Endothelial cell of umbilical vein (primary cell): ENCODE measurements at places on chromosomes 1 and 21.

DNA sequence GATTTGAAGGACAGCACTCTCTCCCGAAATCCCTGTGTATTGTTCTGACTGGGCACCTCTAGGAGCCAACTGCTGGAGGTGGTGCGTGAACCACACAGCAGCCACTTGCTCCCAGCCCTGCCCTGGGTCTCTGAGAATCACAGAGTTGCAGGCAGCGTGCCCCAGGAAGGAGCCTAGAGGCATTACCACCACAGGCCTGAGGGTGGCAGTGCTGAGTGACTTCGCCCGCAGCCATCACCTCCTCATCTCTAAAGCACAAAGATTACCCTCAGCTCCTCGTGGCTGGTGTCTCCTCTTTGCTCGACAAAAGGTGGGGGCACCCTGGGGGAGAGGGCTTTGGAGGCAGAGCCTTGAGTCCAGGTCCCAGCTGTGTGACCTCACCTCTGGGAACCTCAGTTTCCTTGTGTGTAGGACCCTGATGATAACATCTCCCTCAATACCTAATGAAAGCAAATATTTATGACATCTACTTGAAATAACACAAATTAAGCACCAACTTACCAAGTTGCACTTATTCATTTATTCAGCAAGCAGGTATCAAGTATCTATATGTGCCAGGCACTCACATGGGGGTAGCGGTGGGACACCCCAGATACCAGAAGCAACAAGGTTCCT is 86.3 kb downstream of the VWA5B1 start:
- DNase-seq: peak; percentile 58

- DNase-seq: no peak
Observed at GRCh38 chr1:52665006-52665941, 32.3 kb downstream of the SHISAL2A start.

DNA sequence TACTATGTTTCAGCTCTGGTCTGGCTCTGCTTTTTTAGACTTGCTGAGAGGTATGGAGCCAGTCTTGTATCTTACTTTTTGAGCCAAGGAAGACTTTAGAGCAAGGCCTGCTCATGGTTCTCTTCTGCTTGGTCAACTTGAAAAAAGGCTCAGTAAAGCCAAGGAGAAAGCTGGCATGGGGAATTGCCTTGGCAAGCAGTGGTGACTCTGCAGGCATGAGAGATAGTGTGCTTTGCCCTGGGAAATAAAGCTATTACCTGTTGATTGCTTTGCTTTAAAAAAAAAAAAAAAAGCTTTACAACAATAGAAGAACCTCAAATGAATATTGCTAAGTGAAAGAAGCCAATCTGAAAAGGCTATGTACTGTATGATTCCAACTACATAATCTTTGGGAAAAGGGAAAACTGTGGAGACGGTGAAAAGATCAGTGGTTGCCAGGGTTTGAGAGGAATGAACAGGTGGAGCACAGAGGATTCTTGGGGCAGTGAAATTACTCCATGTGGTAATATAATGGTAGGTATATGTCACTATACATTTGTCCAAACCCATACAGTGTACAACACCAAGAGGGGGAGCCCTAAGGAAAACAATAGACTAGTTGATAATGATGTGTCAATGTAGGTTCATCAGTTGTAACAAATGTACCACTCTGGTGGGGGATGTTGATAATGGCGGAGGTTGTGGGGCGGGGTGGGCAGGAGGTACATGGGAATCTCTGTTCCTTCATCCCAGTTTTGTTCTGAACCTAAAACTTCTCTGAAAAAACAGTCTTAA is 87.6 kb downstream of the HMCN1 start:
- DNase-seq: no peak

DNA sequence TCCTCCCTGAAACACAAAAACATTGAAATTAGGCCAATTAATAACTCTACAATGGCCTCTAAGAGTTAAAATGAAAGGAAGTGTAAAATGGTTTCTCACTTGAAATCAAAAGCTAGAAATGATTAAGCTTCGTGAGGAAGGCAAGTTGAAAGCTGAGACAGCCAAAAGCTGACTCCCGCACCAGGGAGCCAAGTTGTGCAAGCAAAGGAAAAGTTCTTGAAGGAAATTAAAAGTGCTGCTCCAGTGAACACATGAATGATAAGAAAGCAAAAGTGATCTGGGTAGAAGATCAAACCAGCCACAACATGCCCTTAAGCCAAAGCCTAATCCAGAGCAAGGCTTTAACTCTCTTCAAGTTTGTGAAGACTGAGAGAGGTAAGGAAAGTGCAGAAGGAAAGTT is 22.8 kb downstream of the CYYR1 start:
- no peak for DNase-seq

DNA sequence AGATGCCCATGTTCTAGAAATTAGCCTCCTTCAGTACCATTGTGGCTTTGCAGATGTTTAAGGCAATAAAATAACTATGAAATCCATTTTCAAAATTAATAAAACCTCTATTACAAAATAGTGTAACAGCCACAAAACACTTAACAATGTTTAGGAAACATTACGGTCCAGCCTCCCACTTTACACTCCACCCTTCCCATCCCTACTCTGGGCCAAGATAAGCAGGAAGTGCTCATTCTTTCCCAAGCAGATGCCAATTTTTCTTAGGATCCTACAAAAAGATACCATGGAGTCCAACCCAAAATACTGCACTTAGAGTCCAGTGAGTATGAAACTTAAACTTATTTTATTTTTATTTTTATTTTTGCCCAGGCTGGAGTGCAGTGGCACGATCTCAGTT is 150.8 kb downstream of the NR5A2 start:
- peak; percentile 66 for DNase-seq

GRCh38 chr1:234515411-234515810 is 36.4 kb upstream of the TARBP1 start:
- no peak for DNase-seq

DNA sequence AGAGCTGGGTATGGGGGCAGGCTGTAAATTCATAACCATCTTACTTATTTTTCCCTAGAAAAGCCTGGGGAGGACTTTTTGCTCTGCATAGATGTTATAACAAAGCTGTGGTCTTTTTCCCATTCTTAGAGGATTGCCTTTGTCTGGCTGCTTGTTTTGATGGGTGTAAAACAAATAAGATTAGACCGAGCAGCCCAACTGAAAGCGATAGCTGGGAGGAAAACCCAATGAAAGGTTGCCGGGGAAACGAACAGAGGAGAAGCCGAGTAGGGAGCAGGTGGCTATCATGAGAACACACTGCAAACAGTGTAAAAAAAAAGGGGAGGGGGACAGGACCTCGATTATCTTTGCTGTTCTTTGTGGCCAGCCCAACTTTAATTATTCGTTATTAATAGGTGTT is 1.9 kb downstream of the ELAVL4 start:
- DNase-seq: no peak

DNA sequence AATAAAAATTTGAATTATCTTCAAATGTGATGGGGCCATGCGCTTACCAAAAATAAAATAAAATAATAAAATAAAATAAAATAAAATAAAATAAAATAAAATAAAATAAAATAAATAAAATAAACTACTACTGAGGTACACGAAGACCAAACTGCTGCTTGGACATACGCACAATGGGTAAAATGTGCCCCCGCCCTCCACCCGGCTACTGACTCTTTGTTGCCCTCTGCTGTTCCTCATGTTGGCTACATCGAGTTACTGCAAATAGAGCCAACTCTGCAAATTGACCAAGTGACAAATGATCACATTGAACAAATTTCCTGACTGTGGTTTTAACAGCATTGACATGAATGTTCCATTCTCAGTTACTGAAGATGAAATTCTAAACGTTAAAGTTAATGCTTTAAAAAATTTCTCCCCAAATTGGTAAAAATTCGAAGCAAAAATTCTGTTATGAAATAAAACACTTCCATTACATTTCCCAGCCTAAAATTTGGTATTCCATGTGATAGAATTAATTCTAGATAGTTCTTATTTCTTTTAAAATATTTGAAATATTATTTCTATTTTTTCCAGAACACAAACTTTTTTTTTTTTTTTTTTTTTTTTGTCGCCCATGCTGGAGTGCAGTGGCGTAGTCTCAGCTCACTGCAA is 18.8 kb upstream of the MAP1LC3C start:
- peak; percentile 56 for DNase-seq

GRCh38 chr1:246788895-246789338 is 64.7 kb downstream of the SCCPDH start:
- no peak for DNase-seq

DNA sequence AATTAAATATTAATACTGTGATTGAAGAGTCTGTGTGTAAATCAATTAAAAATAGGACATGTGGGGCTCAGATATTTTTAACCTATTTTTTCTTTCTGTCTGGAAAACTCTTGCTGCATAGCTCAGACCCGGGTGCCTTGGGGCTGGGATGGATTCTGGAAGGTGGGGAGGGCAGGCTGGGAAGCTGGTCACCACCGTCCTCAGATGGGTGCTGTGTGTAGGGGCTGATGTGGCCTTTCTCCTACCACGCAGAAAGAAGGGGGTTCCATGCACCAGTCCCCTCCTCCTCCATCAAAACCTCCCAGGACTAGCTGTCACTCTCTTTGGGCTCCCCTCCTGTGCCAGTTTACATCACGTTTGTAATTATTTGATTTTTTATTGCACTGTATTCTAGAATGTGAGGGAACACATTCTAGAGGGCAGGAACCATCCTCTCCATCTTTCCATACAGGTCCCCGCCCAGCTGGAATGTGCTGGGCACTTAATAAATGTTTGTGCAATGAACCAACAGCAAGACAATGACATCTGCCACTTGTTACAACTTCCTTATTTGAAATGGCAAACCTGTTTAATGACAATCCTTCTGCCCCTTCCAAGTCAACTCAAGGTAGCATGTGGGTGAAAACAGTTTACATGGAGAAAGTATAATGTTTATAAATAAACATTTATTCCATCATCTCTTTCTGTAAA is 104.3 kb downstream of the EDEM3 start:
- no peak for DNase-seq

- peak; percentile 25 for DNase-seq
Observed at GRCh38 chr1:78333502-78333901, 157.3 kb upstream of the PTGFR start.

DNA sequence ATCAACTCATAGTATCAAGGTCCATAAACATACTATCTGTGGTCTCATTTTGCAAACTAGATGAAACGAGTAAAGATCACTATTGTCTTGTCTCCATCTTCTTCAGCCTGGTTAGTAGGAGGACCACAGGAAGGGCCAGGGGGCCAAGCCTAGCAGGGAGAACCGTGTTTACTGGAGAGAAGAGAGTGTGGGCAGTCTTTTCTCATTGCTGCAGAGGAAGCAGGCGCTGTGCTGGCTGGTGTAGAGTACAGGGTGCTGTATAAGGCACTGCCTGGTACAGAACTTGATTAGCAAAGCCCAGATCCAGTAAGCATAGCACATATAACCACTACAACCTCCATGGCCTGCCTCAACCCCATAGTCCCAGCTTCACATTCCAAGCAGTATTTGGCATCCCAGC is 10.0 kb upstream of the B4GALT3 start:
- no peak for DNase-seq

- DNase-seq: no peak
Observed at GRCh38 chr1:210709701-210710100, 381.0 kb downstream of the HHAT start.

DNA sequence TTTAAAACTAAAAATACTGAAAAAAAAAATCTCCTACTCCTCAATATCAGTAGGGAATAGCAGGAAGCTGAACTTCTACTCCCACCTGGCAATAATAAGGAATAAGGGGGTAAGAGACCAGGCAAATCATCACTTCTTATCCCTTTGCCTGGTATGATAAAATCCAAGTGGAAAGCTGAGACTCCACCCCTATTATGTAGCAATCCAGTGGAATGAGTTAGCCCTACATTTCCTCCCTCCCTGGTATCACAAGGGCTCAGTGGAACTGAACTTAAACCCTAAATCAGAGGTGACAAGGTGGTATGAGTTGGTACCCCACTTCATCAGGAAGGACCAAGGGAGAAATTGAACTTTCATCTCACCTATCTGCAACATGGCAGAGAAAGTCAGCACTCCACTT is 25.7 kb downstream of the TRIM33 start:
- no peak for DNase-seq

GRCh38 chr1:78003070-78003746 is 1.5 kb upstream of the DNAJB4 start:
- DNase-seq: peak; percentile 47

DNA sequence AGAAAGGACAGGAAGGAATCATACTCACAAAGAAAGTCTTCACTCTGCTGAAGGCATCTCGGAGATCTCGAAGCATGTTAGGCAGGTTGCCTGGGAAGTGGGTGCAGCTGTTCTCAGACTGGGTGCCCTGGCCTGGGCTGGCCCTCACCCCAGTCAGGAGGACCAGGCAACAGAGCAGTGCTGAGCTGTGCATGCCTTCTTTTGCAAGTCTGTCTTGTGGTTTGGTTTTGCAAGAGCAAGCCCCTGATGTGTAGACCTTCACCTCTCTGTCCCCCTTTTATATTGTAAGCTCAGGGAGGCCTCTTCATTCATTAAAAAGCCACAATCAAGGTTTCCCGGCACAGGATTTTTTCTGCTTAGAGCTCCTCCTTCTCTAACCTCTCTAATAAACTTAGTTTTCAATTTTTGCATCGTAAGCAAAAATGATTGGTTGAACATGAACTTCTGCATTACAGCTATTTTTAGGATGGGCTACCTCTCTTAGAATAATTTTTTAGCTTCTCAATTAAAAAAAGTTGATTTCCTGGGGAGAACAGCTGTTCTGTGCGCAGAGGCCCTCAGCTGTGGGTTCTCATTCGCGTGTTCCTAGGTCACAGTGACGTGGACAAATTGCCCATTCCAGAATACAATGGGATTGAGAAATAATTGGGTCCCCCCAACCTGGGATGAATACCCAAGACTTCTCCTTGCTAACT is at the start of gene IL10:
Gene IL10, minus strand, starts transcription at position 252 of the 695 bp plus-strand sequence. Its CDS starts 59 bp downstream, at position 193.
- DNase-seq: no peak

GRCh38 chr1:192951691-192952460 is 107.3 kb downstream of the UCHL5 start:
- DNase-seq: peak; percentile 96

- no peak for DNase-seq
Observed at GRCh38 chr1:54812801-54813484, 11.8 kb upstream of the TTC22 start.

DNA sequence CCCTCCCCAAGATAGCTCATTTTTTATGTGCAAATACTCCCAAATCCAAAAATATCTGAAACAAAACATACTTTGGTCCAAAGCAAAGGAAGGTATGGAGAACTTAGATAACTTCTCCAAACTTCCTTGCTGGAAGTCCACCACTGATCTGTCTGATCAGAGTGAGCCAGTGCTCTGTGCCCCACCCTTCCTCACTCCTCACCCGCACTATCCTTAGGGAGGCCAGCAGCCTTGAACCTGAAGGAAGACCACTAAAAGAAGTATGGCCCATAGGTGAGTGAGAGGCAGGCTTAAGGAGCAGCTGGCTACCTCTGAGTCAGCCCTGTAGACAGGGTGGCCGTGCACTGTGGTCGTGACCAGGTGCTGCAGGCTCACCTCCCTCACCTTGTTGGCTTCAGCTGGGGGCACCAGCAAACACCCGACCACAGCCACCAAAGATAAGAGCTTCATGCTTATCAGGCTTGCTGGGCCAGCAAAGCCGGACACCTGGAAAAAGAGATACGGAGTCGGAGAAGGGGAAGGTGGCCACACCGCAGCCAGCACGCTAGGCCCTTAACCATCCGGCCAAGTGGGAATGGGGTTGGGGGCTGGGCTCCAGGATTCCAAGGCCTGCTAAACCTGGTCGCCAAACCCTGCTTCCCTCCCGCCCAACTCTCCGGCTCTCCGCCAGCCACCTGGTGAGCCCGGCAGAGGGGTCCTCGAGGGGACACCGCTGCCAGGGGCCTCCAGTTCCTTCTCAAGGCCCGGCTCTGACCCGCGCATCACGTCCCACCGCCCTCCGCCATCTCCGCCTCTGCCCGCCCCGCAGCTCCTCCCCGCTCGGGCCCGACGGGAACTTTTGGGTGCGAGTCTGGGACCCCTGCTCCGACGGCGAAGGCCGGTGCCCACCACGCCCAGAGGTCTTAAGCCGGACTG is 543 bp downstream of the TMEM9 start:
- DNase-seq: no peak

GRCh38 chr1:117388328-117388727 is 21.1 kb downstream of the MAN1A2 start:
- no peak for DNase-seq
